GF-D8 (cell line): ENCODE measurements at places on chromosomes 3 and 15.

- DNase-seq, result no peak
Observed at GRCh38 chr3:57389271-57389670, 96.8 kb upstream of the ASB14 start.

- DNase-seq, result no peak
Observed at GRCh38 chr3:126205717-126206655, 25.6 kb upstream of the ALDH1L1 start.

- DNase-seq, result no peak
Observed at GRCh38 chr3:123423031-123423430, 25.9 kb downstream of the ADCY5 start.

DNA sequence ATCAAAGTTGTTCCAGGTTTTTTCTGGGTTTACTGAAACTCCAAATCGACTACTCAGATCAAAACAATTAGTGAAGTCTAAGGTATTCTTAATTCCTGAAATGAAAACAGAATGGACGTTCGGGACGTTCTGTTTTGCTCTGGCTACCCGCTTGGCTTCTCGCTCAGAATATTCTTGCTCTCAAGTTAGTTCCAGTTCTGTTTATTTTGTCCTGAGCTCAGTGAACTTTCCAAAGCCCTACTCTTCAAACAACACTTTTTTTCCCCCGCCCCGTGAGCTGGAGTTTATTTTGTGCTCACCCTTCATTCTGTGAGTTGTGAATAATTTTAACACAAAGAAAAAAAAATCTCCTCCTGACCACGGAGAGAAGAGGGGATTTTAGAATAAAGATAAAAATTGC is 72.6 kb downstream of the SAMMSON start:
- no peak for DNase-seq
